Activated T-helper 17 cell treated with anti-CD3 and anti-CD28 coated beads, Interleukin-2, amount 50 U/mL, for 72 hours (primary cell): ENCODE measurements at places on chromosomes 7 and 10. TPM values are rescaled to one million over a fixed set of nuclear protein-coding genes. Genes with fewer than 3 reads are reported as not detected.

- no peak for ATAC-seq
Measured at GRCh38 chr10:35613597-35614226, 8.6 kb downstream of the GJD4 start.

DNA sequence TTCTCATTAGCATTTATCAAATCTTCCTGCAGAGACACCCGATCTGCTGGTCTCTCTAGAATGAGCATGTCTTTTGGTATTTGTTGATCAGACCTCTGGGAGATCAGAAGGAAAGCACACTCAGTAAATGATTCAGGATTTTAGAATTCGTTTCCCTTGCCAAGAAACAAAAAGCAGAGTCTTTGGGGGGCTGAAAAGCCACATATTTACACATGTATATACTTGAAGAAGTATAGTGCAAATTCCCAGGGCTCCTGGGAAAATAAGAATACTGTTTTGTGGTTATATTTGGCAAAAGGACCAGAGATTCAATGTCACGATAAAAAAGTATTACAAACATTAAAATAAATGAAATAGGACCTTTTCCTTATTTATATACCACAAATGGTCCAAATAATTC lies 100.2 kb downstream of the AGMO start:
- no peak for ATAC-seq

DNA sequence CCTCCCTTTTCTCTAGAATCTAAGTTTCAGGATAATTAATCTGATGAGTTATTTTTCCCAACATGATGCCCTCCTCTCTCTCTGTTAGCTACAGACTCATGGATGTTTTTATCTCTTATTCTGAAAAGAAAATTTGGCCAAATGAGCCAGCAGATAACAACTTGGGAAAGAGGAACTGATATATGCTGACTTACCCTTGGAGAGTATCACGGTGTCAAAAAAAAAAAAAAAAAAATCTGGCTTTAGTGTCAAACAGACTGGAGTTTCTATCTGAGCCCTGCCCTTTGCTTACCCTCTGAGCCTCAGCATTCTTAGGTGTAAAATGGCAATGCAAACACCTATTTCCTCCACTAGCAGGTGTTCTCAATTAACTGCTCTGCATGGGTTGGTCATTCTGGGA lies 190.4 kb downstream of the AHR start:
- ATAC-seq = no peak

GRCh38 chr10:78318305-78318704 lies 284.6 kb downstream of the RPS24 start:
- no peak for ATAC-seq

DNA sequence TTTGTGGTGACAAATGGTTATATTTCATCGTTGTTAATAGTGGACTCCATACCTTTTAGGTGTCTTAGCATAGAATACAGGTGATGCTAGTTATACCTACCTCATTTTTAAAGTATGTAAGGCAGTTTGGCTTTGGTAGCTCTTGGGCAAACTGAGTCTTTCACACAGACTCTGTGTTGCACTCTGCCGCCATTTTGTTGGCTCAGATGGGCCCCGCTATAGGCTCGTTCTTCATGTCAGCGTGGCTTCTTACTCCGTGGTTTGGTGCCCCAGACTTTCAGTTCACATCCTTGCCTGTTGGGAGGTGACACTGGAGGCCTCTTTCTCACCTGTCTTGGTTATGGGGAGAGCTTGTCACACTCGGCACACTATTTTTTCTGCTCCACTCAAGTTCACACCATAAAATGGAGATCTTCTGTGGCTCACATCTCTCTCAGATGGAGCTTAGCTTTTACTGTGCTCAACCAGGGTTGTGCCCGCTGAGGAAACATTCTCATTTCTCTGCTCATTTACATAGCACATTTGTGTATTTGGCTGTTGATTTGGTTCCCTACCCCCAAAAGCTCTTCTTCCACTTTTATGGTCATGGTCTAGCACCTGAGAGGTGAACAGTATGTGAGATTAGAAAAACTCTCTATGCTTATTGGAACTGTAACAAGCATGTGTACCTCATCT lies 178.5 kb downstream of the ARID5B start:
- ATAC-seq = peak; percentile 8

DNA sequence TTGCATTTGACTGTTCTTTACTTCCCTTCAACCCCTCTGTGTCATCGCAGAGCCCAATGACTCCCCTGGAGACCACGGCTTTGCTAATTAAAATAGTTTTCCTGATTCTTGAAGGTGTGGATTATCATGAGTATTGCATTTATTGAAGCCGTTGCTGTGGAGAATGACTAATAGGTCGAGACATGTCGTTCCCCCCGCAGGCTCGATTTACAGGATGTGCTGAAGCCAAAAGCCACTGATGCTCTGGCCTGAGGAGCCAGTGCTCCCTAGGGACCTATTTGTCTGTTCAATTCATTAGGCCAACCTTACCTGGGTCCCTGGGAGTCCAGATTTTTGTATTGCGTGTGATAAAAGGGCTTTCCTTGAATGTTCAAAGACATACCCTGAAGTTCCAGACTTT lies 102.3 kb downstream of the NPTX2 start:
- no peak for ATAC-seq

DNA sequence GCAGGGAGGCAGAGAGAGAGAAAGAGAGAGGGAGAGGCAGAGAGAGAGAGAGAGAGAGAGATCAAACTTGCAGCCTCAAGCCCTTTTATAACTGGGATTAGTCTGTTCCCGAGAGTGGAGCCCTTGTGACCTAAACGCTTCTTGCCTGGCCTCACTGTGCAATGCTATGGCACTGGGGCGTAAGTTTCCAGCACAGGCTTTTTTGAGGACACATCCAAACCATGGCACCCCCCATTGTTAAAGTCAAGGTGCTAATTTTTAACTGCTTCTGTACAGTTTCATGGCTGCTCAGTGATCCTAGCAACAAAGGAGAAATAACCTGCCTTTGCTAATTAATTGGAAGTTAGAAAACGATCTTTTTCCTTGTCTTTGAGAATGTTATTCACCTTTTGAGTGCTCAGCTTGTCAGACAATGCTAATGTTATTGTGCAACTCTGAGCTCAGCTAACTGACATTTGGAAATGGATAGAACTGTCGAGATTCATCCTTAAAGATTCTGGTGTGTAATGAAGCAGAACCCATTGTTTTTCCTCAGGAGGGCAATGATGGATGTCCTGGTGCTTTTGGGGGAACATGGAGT lies 268.4 kb downstream of the GLRX3 start:
- no peak for ATAC-seq

- no peak for ATAC-seq
Measured at GRCh38 chr10:113493195-113493594, 59.7 kb upstream of the HABP2 start.

DNA sequence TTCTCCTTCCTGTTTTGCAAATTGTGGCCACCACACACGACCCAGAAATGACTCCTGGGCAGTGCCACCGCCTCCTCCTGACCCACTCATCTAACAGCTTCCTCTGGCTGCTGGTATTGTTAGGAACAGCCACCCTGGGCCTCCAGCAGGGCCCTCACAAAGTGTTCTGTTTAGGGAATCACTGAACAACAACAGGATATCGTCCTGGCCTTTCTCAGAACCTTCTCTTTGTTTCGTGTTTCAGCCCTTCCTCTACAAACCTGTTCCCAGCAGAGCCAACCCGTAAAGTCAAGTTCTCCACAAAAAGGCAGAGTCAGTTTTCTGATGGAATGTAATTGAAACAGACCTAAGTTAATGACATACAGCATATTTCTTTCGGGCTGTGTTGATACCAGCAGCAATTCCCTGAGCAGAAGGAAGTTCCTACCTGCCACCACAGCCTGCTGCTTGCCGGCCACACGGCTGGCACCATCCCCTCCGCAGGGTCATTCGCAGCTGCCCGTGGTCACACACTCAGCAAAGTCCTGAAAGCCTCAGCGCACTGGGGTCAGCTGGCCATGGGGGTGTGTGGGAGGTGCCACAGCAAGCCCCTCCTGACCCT lies 91.7 kb upstream of the PITRM1 start:
- no peak for ATAC-seq

GRCh38 chr10:107083388-107084009 lies 81.0 kb downstream of the SORCS1 start:
- no peak for ATAC-seq

DNA sequence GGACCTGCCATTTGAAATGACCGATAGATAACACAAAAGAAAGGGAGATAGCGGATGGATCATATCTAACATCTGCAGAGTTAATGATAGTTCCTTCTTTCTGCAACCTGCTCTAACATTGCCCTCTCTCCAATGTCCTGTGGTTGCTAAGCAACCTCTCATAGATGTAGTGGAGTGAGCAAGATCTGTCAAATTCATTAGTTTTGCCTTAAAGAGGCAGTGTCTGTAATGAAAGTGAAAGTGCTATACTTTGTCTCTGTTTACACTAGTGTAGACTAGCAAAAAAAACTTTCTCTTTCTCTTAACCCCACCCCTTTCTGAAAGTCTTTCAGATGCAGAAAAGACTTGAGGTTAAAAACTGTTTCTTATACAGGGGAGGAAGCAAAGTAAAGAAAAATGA lies 1196.9 kb downstream of the SORCS3 start:
- peak; percentile 75 for ATAC-seq

- ATAC-seq = peak; percentile 29
Measured at GRCh38 chr7:129188372-129188891, at the start of gene SMO. Gene SMO (plus strand): TSS chr7:129188633. CDS start chr7:129189152, 519 bp downstream.

DNA sequence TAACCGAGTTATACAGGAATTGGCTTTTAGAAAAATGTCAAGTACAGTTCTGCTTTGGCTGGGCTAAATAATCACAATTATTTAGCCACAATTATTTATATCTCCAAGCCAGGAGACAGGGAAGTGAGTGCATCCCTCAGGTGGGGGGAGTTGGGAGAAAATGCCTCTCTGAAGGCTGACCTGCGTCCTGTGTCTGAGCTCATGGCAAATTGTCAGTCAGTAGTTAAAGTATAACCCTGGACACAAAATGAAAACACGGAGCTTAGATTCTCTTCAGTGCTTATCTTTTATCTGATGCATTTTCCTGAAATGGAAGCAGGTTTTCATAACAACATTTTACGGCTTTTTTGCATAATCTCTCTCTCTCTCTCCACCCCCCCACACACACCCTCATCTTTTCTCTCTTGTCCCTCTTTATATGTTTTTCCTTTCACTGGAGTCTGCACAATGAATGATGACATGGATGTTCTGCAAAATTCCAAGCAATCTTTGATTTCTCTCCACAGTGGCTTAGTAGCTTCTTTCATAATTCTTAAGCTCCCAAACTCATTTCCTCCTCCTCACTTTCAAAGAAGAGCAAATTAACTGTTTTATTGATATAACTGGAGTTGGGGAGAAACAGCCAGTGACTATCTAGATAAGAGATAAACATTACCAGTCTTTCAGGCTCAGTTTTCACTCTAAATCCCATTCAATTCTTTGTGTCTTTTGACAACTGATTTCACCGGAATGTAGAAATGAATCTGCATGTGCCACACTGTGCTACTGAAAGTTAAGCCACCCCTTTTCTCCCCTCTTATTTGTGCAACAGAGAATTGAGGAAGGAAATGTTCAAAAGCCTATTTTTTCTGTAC lies 521.4 kb upstream of the GHITM start:
- no peak for ATAC-seq

GRCh38 chr10:56139405-56139804 lies 221.7 kb downstream of the ZWINT start:
- no peak for ATAC-seq

DNA sequence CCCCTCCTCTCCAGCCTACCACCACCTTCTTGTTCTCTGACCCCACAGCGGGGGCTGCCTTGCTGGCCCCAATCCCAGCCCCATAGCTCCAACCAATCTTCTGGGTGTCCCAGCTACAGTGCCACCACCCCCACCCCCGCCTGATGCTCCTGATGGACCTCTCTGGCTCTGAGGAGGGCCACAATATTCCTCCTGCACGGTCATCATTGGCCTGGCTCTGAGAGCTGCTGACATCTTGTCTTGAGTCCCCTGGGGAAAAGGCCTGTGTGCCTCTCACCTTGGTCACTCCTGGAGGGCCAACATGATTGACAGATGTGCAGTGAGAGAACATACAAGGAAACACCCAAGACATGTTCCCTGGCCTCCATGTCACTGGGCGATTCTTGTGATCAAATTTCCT lies 7.6 kb downstream of the GDF2 start:
- ATAC-seq = no peak

The SPDYE2 gene
- total RNA-seq = not detected

The RINT1 gene
- total RNA-seq = 24.3 TPM

The ZNF804B gene
- not detected for total RNA-seq

The TMEM176B gene
- not detected for total RNA-seq

The FAM241B gene
- total RNA-seq = 16.0 TPM

The HTR5A gene
- total RNA-seq = not detected

The LRRC4 gene
- 0.13 TPM for total RNA-seq

The UPK3B gene
- 0.79 TPM for total RNA-seq

The TMEM26 gene
- not detected for total RNA-seq

The ANK3 gene
- 78.2 TPM for total RNA-seq

The TMEM72 gene
- not detected for total RNA-seq

The GPR15LG gene
- total RNA-seq = not detected

The KMT2C gene
- total RNA-seq = 52.1 TPM

The STRIP2 gene
- total RNA-seq = 51.7 TPM

The LIPA gene
- total RNA-seq = 68.5 TPM

The VAX1 gene
- not detected for total RNA-seq

The KNDC1 gene
- total RNA-seq = 0.26 TPM

The CYP3A4 gene
- total RNA-seq = not detected

The LIPN gene
- not detected for total RNA-seq
